ENCODE measurements at places on chromosomes 3 and 15. TPM values are rescaled to one million over a fixed set of nuclear protein-coding genes. Genes with fewer than 3 reads are reported as not detected.

Gene CCDC13
- 2.0 TPM for total RNA-seq

Gene WDR6
- total RNA-seq, result 137 TPM

Gene FURIN
- total RNA-seq, result 54.8 TPM

Gene MITF
- total RNA-seq, result 39.5 TPM

Gene C3orf33
- 6.7 TPM for total RNA-seq

Gene AMIGO3
- 0.41 TPM for total RNA-seq

Gene REC114
- total RNA-seq, result not detected
